ENCODE measurements at places on chromosomes 1 and 21.

GRCh38 chr1:65418522-65419185 lies 1.8 kb upstream of the LEPR start:
- DNase-seq = no peak

- DNase-seq = no peak
Observed at GRCh38 chr21:41076064-41076463, 91.9 kb upstream of the BACE2 start.

DNA sequence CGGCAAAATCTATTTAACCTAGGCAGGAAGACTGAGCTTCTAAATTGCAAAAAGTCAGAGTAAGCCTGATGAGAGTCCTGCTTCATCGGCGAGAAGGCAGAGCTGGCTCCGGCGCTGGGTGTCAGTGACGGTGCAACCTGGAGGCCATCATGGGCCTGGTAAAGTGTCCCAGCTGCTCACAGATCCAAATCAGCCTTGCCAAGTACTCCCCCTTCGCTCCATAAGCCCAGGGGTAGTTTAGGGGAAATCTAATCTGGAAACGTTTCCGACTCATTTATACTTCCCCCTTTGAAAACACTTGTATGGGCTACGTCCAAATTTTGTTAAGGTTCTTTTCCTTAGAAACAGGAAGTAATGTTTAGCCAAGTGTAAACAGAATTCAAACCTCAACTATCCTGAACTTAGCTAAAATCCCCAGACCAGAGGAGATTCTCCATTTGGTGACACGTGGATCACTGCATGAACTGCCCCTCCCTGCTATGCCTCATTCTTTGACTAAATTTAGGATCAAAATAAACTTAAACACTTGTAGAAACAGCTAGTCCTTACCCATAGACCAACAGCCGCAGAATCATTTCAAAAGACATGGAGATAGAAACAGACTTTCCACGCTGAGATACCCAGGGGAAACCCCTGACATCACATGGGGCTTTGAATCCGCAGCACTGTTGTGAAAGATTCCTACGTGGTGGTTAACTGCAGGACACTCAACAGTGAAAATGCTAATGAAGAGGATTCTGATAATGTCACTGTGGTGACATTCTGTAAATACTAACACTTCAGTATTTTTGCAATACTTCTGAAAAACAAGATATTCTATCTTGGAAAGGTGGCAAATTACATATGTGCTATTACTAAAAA lies 172.7 kb downstream of the TGFBR3 start:
- no peak for DNase-seq

- DNase-seq = no peak
Observed at GRCh38 chr1:223331301-223331700, 32.7 kb downstream of the SUSD4 start.

GRCh38 chr1:3816331-3817137 lies 20.2 kb upstream of the LRRC47 start:
- no peak for DNase-seq

DNA sequence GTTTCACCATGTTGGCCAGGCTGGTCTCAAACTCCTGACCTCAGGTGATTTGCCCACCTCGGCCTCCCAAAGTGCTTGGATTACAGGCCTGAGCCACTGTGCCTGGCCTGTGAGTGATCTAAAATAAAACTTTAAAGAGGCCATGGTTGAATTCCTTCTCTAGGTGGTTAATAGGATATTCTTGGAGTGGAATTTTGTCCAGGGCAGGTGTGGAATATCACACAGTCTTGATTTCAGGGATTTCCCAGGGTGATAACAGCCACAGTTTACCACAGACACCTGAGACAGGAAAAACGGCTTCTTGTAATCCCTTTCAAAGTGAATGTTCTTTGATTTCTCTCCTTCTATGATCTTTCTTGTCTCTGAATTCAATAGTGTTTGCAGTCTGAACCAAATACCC lies 32.1 kb upstream of the C1orf21 start:
- DNase-seq = no peak

DNA sequence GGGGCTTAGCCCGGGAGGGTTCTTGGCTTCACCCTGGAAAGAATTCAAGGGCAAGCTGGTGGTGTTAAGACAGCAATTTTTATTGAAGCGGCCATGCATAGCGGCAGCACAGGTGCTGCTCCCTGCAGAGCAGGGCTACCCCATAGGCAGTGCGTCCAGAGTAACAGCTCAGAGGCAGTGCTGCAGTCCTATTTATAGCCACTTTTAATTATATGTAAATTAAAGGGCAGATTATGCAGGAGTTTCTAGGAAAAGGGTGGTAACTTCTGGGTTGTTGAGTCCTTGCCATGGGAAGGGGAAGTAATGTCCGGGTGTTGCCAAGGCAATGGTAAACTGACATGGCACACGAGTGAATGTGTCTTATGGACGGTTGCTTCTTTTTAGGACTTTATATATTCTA lies 57.0 kb downstream of the VPS26C start:
- no peak for DNase-seq

DNA sequence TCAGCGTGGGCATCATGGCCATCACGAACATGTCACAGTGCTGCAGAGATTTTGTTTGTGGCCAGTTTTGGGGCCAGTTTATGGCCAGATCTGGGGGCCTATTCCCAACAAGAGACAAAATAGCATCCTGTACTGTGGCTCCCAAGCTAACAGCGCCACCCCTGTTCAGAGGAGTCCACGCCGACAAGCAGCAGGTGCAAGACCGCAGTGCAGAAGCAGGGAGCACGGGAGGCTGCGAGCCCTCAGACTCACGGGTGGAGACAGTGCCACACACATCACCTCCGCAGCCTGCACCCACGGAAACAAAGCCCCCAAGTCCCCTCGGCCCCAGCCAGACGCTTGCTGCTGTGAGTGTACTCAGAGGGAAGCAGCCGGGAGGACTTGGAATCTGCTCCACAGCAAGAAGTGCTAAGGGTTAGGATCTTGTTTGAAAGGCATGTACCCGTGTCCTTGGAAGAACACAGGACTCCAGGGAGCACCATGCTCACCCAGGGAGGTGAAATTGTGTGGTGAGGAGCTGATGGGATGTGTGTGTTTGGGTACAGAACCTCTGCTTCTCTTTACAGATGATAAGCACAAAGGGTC lies 7.1 kb downstream of the TCP10L start:
- DNase-seq = no peak

- no peak for DNase-seq
Observed at GRCh38 chr1:2978691-2979190, 42.5 kb upstream of the ACTRT2 start.

GRCh38 chr1:236024641-236025040 lies 40.2 kb downstream of the NID1 start:
- no peak for DNase-seq

GRCh38 chr1:48870596-48870995 lies 93.9 kb upstream of the BEND5 start:
- peak; percentile 15 for DNase-seq

DNA sequence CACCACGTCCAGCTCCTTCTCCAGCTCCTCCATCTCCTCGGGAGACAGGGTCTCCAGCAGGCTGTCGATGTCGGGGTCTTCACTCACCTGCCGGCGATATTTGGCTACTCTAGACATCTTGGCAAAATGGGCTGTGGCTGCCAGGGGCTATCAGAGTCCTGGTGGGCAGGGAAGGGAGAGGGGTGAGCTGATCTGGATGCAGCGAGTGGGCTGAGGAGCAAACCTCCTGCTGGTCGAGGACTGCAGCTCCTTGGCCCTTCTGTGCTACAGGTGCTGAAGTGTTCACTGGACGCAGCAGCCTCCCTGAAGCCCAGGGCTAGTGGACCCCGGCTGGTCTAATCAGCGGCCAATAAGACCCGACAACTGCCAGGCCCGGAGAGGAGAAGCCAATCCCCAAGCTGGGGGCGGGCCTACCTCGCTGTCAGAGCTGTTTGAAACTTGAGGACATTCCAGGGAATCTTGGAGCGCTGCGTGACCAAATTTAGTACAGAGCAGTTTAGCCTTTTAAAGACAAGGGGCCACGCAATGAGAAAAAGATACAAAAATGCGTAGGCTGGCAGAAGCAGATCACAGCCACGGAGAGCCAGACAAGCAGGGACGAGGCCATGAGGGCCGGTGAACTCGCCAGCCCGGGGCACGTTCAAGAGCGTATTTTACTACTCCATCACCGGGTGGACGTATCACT lies at the start of gene LMOD1:
LMOD1 (minus strand) TSS at position 325 of the 685 bp plus-strand sequence; CDS start at position 117, 208 bp downstream.
- peak; percentile 16 for DNase-seq

All from NCI-H526 treated with DMSO at 0.1 percent for 48 hours (cell line).